Activated naive CD4-positive, alpha-beta T cell treated with Interleukin-2 at 50 U/mL for 16 hours (primary cell): ENCODE measurements at places on chromosomes 7 and 10.

DNA sequence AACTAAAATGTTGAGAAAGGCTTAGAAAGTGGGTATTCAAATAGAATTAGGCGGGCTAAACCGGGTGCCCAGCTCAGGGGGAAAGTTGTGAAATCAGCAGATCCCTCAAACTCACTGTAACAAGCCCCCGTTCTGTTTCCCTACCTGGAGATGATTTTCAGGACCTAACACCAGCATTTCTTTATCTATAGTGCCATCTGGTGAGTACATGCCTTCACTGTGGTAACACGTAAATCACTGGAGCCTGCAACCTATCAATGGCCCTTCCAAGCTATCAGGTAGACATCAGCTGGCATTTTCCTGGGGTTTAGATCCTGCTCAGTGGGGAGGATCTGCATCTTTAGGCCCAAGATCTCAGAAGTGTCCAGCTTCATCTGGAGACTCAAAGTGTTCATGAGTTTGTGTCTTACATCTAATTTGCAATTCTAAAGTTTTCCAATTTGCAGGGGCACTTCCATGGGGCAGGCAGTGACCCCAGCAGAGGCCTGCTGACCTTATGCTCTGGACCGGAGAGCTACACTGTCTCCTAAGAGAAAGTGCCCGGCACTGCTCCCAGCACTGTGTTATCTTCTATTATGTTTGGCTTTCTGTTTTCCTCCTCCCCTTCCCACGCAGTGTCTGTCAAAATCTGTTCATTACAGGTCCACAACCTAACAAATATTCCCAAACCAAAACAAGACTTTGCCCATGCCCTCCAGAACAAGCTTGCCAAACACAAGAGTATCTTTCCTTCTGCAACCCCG, 132.5 kb downstream of the LSM5 start:
- DNase-seq, result no peak

GRCh38 chr7:138918756-138919155, 62.4 kb downstream of the KIAA1549 start:
- no peak for DNase-seq

- no peak for DNase-seq
Measured at GRCh38 chr7:50564640-50565558, at the start of gene DDC. DDC (minus strand) TSS chr7:50565405; CDS start chr7:50544085, 21,320 bp downstream.

GRCh38 chr7:81339946-81340345, 421.1 kb upstream of the SEMA3C start:
- DNase-seq, result no peak

DNA sequence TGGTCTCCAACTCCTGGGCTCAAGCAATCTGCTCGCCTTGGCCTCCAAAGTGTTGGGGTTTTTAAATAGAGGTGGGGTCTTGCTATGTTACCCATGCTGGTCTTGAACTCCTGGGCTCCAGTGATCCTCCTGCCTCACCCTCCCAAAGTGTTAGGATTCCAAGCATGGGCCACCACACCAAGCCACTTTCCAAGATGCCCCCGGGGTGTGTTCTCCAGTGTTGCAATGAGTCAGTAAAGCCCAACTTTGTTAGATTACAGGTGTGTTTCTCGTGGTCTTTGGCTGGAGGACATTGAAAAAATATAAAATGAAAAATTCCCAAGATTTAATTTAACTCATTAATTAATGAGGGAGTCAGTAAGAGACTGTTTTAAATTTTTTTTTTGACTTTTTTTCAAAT, 29.2 kb downstream of the TACR2 start:
- no peak for DNase-seq

DNA sequence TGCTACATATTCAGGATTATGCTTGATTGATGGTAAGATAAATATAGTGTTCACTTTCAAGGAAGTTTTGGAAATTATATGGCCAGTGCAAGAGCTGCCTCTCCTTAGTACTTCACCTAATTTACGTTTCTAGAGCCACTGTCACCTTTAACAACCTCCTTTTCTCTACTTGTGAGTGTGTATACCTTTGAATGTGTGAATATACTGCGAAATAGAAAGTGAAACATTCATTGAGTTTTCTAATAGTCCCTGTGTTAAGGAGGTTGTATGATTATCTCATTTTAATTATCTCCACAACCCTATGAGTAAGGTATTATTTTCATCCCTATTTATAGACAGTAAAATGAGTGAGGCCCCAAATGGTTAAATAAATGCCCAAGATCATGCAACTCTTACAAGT, 1050.5 kb downstream of the XPNPEP1 start:
- no peak for DNase-seq

DNA sequence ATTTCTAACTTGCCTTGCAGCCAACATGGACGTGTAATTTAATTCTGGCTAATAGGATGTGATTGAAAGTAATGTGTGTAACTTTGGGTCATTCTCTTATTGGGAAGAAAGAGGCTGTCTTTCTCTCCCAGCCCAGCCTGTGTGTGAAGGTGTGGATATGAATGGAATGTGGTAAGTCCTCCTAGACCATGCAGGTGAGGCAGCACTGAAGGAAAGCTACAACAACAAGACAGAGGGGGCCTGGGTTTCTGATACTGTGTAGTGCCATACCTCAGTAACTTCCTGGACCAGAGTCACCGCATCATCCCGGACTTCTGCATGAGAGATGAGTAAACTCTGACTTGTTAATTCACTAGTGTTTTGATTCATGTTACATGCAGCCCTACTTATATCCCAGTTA, 237.0 kb downstream of the EXOC4 start:
- no peak for DNase-seq

DNA sequence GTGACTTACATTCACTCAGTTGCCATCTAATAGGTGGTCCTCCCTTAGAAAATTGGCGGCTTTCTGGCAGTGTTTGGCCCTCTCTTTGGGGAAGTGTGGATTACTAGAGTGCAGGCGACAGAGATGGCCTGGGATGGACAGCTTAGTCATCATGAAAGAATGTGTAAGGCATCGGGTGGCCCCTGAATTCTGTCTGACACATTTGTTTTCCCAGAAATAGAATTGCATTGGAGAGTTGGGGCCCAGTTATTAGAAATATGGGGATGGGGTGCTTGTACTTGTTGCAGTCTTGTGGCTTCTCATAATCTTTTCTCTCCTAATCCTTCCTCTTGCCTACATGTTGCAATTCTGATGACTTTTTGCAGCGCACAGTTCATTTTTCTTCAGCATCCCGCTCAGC, 13.8 kb downstream of the TCF7L2 start:
- DNase-seq, result no peak

- peak; percentile 12 for DNase-seq
Measured at GRCh38 chr7:86469680-86470295, 173.9 kb upstream of the GRM3 start.

DNA sequence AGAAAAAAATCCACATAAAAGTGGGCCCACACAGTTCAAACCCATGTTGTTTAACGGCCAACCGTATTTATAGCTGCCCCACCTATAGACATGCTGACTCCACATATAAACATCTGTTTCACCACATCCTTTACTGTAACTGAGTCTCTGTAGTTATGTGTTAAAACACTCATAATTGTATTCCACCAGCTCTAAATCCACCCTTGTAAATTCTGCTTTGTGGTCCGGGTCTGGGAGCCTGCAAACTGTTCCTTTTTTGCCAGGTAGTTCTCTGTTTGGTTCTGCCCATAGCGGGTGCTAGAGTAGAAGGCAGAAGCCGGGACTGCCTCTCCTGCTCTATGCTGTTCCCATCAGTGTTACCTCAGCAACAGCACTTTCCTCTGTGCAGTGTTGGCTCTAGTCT, 20.2 kb upstream of the FHIP2A start:
- DNase-seq, result peak; percentile 5

GRCh38 chr10:42960491-42960990, 116.3 kb upstream of the RET start:
- no peak for DNase-seq

DNA sequence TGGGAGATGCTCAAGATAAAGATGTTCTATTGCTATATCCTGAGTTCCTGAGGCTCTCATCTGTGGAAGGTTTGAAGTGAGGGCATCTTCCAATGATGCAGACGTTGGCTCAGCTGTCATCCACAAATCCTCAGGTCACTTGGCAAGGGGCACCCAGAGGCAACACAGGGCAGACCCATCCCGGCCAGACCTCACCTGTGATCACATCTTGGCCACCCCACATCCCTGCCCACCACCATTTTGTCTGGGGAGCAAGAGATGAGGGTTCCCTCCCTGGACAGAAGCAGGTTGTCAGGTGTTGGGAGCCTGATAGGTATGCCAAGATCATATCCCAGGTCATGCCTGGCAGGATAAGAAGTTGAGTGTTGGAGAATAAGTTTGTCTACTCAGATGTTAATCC, 918.2 kb upstream of the ZNF722 start:
- DNase-seq, result no peak

DNA sequence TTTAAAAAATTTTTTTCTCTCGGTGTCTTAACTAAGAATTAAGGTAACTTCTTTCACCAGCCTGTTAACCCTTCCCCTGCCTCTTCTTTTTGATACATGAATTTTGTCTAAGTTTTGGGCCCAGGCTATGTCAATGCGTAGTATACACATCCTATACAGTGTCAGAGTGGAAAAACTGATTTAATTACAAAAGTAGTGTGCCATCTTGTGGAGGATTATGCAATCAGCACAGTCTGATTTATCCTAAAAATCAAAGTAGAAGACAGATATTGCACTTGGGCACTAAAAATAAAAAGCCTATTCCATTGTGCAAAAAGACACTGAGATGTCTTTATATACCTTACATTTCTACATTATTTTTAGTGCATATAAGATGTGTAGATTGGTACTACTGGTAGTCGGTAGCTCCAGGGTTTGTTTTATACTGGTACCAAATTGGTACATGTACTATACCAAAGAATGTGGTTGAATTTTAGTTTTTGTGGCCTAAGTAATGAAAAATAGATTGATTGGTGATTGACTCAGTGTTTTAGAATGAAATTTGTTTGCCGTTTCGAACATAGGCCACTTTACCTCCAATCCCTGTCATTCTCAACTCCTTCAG, 96.6 kb downstream of the MKLN1 start:
- no peak for DNase-seq

- no peak for DNase-seq
Measured at GRCh38 chr10:125281091-125281490, 120.7 kb upstream of the CTBP2 start.

- DNase-seq, result no peak
Measured at GRCh38 chr7:28191751-28192150, 11.2 kb upstream of the JAZF1 start.

DNA sequence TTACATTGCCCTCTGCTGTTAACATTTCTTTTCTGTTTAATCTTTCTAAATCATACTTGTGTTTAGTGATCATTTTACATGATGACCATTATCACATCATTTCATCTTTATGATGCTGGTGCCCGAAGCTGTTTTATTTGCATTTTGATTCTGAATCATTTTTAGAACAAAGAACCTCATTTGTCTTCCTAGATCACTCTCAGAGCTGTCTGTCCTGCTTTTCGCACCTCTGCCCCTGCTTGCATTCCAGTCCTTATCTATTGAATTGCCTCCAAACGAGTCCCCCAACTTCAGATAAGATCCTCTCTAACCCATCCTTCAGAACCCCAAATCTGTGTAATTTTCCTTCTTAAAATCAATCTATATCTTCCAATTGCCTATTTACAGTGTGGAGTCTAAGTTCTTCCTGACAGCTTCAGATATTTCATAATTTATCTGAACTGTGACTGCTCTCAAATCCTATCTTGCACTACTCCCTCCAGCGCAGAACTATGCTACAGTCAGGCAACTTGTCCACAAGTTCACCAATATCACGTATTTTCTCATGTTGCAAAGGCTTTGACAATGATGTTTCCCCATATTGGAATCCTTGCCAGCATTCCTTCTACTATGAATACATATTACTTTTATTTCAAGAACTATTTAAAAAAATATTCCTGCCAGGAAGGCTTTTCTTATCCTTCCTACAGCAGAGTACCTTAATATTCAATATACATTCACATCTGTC, 346.5 kb upstream of the CACNA2D1 start:
- DNase-seq, result no peak

- DNase-seq, result no peak
Measured at GRCh38 chr10:69632516-69633199, 2.6 kb downstream of the FAM241B start.

DNA sequence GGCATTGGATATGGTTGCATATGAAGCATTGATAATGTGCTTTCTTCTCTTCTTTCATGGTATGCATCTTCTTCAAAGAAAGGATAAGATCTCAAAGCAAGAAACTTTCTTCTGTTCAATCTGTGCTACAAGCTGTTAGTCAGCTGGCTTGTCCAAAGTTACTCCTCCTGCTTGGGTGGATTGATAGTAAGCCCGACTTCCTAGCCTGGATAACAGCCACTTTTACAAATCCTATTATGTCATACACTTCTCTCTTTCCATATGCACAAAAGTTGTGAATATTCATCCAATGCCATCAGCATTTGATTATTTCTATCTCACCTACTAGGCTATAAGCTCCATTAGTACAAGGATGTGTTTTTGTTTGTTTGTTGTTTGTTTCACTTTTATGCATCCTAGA, 891.0 kb upstream of the SORCS1 start:
- no peak for DNase-seq

- DNase-seq, result no peak
Measured at GRCh38 chr10:48439031-48439430, 132.6 kb downstream of the MAPK8 start.

DNA sequence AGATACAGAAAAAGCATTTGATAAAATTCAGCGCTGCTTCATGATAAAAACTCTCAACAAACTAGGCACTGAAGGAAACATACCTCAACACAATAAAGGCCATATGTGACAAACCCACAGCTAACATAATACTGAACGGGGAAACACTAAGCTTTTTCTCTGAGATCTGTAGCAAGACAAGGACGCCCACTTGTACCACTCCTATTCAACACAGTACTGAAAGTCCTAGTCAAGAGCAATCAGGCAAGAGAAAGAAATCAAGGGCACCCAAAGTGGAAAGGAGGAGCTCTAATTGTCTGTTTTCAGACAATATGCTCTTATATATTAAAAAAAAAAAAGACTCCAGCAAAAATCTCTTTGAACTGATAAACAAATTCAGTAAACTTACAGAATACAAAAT, 13.3 kb downstream of the DIP2C start:
- no peak for DNase-seq

DNA sequence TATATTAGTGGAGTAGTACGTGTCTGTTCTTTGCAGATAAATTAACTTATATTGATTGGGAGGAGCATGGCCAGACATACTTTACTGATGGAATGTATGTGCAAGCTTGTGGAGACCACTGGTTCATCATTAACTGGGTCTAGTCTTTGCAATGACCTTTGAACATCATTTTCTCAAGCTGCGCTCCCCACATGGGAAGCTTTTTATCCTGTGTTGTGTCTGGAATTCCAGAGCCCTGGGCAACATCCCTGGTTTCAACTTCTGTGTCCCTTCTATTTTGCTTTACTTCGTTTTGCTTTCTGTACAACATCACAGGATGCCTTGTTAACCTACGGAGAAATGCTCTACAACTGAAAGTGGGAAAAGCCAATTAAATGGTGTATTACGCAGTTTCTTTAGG, 38.3 kb downstream of the MACROH2A2 start:
- DNase-seq, result no peak

GRCh38 chr10:102814453-102814871, 22.8 kb downstream of the CYP17A1 start:
- DNase-seq, result no peak

GRCh38 chr7:78198756-78199155, 400.2 kb downstream of the PHTF2 start:
- DNase-seq, result no peak

GRCh38 chr7:7051206-7051877, 131.0 kb upstream of the C1GALT1 start:
- no peak for DNase-seq

GRCh38 chr7:108484137-108484536, 27.9 kb upstream of the NRCAM start:
- no peak for DNase-seq

GRCh38 chr7:138903186-138903820, 77.9 kb downstream of the KIAA1549 start:
- peak; percentile 66 for DNase-seq

- DNase-seq, result no peak
Measured at GRCh38 chr7:146146831-146147486, 30.4 kb downstream of the CNTNAP2 start.
